LHCN-M2 (cell line): ENCODE measurements at places on chromosomes 5 and 9.

DNA sequence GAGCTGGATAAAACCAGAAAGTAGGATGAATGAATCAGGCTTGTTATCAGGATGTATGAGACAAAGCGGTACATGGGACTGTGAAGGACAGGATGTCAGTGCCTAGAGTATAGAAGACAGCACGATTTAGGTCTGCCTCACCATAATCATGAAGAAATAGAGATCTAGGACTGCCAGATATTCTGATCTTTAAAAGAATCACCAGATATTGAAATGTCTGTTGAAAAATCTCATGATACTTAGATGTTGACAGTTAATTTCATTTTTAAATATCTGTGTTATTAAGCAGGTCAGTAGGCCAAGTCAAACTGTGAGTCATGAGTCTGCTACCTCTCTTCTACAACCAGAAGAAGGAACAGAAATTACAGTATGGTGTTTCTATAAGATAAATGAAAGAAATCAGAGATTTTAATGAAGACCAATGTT is 65.0 kb downstream of the ST8SIA4 start:
- no peak for DNase-seq

DNA sequence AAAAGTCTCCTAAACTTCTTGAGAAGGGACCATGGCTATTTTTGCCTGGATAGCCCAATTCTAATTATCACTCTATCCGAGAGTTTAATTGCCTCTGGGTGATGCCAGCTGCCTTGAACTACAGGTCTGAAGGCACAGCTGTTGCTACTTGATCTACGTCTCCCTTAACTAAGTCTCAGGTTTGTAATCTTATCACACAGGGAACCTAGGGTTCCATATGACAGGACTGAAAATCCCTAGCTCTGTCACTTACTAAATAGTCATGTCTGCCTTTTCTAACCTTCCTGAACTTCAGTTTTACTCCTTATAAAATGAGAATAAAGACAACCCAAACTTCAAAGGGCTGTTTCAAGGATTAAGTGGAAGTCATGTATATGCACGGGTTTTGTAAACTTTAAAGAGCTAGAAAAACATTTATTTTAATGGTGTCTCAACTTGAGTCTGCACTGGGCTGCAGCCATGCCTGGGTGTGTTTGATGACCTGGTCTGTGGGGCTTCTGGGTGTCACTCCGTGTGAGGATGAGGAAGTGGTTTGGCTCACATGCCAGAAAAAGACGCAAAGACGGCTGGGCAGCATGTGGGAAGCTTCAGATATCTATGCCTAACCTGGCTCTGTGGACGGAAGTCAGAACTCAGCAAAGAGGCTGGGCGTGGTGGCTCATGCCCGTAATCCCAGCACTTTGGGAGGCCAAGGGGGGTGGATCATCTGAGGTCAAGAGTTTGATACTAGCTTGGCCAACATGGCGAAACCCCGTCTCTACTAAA is 129.3 kb upstream of the SLC44A1 start:
- DNase-seq: peak; percentile 5

DNA sequence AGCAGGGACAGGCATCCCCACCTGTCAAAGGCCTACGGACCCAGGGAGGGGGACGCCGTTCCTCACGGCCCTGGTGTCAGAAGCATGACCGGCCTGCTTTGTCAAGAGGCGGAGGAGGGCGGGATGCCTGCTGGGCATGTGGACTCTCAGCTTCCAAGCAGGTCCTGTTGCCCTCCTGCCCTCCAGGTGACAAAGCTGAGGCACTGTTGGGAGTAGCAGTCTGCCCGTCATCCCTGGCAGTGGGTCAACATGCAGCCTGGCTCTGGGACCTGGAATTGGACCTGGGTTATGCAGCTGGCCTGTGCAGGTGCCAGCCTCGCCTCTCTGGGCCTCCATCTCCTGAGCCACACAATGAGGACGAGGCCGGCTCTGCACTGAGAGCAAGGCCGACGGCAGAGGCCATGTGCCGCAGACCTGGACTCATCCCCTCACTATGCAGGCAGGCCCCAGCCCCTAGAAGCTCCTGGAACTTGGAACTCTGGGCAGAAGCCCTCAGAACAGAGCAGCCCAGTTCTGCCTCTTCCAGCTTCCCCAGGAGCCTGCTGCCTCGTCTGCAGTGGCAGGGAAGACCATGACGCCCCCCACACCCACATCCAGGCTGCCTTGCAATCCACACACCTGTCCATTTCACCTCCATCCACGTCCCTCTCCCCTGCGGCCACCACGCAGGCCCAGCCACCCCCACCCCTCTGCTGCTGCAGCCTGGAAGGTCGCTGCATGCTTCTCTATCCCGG is 20.8 kb upstream of the FCN1 start:
- DNase-seq: no peak

GRCh38 chr9:104776797-104777196 is 12.9 kb downstream of the NIPSNAP3B start:
- no peak for DNase-seq

DNA sequence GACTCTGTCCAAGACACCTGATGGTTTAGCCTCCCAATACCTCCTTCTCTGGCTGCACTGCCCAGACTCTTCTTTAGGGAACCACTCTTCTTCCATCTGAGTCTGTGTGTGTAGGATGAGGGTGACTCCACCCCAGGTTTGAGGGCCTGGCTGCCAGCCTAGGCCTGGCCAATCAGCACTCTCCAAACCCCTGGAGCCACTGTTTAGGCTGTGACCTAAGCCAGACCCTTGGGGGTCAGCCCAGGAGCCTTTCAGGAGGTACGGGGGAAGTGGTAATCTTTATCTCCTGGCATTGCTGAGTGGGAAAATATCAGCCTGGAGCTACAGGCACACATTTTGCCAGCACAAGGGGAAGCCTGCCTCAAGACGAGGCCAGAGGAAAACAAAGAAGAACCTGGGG is 6.2 kb upstream of the ERGIC1 start:
- DNase-seq: no peak

DNA sequence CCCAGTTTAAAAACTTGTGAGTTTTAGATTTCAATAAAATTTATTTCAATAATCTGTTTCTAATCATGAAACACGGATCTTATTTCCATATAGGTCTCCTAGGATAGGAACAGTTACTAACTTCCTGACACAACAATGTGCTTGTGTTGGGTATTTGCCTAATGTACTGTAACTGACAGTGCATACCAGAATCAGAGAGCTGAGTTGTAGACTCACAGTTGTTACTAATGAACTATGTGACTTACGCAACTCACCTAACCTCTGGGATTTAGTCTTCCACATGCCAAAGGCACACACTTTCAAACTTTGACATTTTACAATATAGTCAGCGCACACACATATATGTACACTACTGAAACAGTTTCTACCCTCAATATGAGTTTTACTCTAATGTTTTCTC is 77.7 kb downstream of the HOMER1 start:
- peak; percentile 62 for DNase-seq

- no peak for DNase-seq
Observed at GRCh38 chr5:42620579-42621216, 135.9 kb upstream of the CCDC152 start.

DNA sequence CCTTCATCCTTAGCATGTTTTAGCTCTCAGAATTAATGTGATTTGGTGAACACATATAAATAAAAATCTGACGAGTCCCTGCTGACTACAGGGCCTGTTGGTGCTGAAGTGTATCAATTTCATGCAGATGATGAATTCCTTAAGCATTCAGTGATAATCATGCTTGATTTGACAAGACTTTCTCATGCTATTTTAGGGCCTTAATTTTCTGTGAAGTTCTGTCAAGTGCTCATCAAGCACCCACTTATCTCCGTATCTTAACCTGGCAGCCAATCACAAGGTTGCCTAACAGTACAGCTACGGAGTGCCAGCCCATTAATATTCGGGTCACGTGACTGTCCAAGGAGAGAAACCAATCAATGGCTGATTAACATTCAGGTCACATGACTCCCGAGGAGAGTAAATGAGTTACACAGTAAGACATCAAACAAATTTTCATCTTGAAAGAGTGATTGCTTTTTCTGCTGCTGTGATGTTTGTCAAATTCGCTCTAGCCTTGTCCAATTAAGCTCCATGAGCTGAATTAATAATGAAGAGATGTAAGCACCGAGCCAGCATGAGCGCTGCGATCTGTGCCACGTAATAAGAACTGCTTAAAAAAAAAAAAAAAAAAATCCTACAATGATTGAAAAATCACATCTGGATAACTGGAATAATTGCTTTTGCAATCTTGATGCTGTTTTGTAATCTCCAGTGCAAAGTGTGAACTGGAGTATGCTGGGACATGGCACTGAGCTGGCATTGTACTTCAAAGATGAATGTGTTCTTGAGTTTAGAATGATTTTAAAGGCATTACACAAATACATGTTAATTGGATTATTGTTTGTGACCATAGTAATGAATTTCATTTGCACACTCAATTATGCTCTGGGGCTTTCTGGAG is 104.3 kb upstream of the SPATA31D4 start:
- DNase-seq: no peak
